Chondrocyte (in vitro differentiated cells): ENCODE measurements at places on chromosomes 3 and 15. TPM values are rescaled to one million over a fixed set of nuclear protein-coding genes. Genes with fewer than 3 reads are reported as not detected.

The IQCH gene
- 1.00 to 1.4 TPM (median 1.0 TPM) in 3 replicates for total RNA-seq

The NR1I2 gene
- total RNA-seq = not detected in 3 replicates

- no peak for DNase-seq
Observed at GRCh38 chr3:196398782-196399181, 33.4 kb downstream of the UBXN7 start.

DNA sequence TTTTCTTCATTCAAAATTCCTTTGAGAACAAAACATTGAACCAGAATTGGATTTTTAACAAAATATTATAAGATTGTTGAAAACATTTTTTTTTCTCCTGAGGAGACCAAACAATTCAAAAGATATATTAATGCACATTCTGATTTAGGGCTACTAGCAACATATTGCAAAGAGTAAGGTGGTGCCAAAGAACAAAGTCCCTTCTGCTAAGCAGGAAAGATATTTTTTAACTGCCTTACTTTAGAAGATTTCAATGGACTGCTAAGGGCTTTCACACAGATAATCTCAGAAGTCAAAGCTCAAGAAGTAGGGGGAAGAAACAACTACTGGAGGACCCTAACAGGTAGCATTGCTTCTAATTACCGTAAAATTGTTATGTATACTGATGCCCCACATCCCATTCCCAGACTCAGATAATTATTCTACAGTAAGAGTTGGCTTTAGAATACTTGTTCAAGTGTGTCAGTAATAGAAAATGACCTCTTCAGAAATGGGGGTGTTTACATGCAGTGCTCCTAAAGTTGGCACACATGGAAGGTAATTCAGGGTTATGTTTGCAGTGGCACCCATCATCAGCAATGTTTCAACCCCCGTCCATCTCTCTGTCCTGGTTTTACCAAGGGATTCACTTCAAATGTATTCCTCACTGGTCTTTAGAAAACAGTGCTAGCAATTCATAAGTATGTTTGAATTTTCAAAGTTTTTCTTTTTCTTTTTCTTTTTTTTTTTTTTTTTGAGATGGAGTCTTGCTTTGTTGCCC, 354.7 kb downstream of the ZBTB20 start:
- DNase-seq = no peak

DNA sequence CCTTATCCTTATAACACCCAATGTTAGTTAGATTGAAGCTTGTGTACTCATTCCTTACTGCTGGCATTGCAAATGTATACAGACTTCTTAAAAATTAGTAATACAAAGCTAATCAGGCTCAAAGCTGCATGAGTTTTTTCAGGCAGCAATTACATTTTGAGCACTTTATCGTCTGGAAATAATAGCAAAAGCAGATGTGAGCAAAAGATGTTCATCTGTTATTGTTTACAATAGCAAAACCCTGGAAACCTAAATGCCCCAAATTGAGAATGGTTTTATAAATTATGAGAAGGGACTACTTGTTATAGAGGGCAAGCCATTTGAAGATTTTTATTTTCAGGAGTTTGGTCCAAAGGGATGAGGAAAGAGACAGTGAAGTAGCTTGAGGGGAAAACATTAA, 126.4 kb downstream of the GADL1 start:
- DNase-seq = no peak

DNA sequence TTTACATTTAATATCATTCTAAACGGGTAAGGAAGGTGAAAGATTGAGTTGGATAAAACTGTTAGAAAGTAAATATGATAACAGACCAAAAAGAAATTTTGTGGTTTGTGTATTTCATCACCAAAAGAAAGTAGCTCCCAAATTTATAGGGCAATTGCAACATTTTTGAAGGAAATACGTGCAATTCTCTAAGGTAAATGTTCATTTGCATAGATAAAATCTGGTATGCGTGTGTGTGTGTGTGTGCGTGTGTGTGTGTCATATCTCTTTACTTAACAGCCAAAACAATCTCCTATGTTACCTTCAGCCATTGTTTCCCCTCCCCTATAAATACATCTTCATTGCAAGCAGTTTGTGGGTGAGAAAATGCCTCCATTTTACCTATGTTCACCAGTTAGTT, 208.4 kb downstream of the TNIK start:
- DNase-seq = no peak

DNA sequence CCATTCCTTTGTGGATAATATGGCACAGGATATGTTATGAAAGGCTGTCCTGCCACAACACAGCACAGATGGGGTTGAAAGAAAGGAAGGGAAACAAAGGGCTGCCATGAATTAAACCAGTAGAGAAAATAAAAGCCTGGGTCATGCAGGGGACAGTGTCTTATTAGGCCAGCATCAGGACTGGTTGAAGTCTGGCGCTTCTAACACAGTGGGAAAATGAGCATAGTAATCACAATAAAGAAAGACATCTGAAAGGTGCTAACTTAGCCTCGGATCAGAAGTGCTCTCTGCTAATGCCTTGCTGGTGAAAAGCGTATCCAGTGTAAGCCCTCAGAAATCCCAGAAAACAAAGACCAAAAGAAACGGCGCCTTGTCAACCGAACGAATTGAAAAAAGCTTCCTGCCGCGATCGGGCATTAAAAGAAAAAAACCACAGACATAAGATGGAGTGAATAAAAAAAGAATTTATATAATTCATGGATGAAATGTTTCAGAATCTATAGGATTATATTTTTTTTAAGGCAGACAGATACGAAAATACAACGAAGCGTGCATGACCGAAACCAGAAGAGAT, 566 bp upstream of the MKRN3 start:
- no peak for DNase-seq
